Panc1 (cell line): ENCODE measurements at places on chromosomes 12 and 14.

DNA sequence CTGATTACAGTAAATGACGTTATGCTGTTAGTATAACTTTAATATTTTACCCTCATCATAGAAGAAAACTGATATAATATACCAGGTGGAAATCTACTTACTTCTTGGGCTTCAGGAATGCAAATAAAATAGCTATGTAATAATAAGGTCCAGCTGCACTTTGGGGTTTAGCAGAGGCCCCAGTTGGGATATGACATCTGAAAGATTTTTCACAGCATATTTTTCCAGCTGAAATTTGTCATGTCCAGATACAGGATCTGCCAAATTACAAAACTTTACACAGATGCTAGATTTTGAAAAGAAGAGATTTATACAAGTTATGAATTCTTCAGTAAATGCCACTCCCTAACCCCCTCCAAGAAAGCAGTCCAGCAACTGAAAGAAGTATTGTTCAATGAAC is 29.2 kb upstream of the DCN start:
- DNase-seq = no peak

DNA sequence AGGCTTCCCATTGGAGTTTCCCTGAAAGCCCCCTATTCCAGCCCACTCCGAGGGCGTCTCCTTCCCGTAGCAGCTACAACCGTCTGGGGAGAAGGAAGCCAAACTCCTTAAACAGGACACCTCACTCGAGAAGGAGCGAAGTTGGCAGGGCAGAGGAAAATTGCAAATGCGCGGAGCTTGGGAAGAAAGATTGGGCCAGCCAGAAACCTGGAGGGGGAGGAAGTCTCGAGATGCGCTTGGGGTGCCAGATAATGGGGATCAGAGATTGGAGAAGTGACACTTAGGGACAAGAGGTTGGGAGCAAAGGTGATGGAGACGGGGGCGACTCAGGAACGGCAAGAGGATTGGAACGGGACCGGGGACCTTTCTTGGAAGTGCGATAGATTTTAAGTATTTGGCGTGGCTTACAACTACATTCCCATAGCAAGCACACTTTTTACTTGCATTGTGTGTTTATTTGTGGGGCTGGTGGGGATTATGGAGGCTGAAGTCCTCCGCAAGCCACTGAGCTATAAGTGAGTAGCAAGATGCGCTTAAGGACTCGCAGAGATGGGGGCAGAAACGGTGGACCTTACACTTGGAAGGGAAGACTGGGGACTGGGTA is 926 bp downstream of the HRK start:
- no peak for DNase-seq

DNA sequence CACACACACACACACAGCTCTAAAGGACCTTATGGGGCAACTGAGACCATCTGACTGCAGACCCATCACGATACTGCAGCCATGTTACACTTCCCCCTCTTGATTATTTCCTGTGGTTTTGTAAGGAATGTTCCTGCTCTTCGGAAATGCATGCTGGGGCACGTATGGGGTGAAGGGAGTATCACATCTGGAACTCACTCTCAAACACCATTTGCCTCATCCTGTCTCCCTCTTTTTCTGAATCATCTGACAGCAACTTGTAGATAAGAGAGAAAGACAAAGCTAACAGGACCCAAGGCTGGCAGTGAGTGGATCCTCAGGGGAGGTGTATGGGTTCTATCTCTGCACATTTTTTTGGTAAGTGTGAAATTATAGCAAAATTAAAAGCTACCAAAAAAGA is 50.3 kb downstream of the RIMBP2 start:
- DNase-seq = no peak

DNA sequence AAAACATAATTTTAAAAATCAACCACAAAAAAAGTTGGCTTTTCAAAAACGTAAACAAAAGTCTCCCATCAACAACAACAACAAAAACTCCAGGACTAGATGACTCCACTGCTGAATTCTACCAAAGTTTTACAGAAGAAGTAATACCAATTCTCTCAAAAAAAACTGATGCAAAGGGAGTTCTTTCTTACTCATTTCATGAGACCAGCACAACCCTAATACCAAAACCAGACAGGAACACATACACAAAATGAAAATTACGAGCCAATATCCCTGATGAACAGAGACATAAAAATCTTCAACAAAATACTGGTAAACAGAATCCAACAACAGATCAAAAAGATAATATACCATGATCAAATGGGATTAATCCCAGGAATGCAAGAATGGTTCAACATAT is 147.3 kb downstream of the BTG1 start:
- no peak for DNase-seq
